ENCODE measurements at places on chromosomes 7 and 10.

DNA sequence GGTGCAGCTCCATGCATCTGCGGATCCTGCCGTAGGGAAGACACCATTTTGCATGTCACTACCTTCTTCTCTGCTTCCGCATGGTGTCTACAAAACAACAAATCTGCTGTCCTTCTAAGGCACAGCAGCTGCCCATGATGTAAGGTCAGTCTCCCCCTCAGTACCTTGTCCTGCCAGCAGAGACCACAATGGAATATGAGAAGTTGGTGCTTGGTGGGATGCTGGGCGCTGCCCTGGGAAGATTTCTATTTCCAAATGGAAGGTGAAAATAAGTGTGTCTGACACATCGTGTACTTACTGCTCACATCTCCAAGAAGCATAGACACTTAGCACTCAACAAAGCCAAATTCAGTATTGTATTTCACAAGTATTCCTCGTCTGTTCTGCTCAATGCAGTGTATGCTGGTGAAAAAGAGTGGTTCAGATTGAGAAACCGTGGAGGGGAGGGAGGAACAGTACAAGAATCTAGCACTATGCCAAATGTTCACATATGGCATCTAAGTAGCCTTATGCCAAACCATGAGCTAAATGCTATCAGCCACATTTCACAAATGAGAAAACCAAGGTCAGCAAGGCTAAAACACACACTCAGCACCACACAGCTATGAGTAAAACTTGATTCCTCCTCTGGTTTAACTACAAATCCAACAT is 95.0 kb downstream of the GRB10 start:
- no peak for DNase-seq

GRCh38 chr10:10846504-10846900 is 171.2 kb upstream of the CELF2 start:
- DNase-seq, result no peak

GRCh38 chr7:100566018-100566531 is 7.6 kb downstream of the SAP25 start:
- DNase-seq, result no peak

DNA sequence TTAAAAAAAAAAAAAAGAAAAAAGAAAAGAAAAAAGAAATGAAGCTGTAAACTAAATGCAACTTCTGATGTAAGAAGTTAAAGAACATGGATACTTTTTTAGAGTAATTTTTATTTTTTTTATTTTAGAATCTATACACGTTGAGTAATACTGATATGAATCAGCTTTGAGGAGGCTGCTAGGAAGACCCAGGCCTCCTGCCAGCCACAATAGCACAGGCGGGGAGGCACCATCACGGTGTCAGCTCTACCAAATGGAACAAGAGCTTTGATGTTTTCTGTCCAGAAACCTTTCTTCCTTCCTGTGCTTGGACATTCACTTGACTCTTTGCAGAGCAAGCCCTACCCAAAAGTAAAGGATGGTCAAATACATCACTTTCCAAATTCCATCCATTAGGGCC is 45.3 kb upstream of the EGR2 start:
- no peak for DNase-seq

DNA sequence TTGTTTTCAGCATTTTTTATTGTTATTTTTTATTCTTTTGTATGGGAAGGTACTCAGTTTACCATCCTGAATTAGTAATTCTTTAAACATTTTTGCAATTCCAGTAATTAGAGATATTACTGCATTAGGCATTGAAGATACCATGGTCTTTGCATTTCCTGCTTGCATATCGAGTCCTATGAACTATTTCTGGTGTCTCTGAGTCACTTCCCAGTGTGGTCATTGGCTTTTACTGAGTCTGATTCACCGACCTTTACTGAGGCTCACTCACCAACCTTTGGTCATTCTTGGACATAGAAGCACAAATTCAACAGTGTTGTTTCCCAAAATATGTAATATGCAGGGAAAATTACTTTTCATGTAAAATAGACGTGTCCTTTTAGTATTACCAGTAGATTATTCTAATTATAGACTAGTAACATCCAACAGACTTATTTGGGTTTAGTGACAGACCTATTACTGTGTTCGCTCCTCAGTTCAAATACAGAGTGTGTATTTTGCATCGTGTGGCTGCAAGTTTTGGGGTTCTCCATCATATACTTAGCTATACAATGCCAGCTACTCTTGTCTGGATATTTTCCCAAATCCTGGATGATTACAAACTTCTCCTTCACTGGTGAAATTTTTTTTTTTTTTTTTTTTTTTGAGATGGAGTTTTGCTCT is 180.7 kb upstream of the PRSS1 start:
- DNase-seq, result no peak
